NCI-H2081 (cell line): ENCODE measurements at places on chromosomes 6 and 20.

DNA sequence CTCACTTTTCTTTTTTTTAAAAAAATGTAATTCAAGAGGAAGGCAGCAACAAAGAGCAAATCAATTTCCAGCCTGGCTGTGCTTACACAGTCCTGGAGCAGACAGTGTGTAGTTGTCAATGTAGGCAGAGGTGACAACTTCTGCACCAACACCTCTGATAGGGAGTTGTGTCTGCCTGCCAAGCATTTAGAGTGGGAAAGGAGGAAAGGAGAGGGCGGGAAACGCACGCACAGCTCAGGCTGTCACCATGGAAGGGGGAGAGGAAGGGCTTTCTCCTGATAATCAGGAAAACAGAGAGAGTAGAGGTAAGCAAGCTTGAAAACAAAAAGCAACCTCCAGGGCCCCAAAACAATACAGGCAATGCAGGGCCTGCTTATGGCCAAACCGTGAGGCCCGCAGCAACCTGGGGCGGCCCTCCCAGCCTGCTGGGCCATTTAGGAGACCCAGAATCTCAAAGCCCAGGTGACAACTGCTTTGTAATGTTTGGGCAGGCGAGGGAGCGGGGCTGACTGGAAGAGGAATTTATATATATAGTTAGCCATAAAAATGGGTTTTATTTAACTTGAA is 41.5 kb upstream of the GFOD1 start:
- no peak for DNase-seq

DNA sequence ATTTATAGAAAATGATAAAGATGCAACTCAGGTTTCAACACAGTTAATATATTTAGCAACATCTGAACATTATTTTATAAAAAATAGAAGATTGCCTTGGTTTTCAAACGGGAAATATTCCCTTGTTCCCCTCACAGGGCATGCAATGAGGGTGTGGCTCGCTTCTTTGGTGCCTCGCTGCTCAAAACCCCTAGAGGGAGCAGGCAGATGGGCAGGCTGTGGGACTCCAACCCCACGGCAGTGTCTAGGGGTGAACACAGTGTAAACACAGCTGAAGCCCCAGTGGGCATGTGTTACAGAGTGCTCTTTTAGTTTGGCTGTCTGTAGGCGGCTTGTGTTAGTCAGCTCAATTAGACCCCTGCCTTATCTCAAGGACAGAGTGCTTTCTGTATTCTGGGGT is 560.8 kb upstream of the IMPG1 start:
- DNase-seq = peak; percentile 3

DNA sequence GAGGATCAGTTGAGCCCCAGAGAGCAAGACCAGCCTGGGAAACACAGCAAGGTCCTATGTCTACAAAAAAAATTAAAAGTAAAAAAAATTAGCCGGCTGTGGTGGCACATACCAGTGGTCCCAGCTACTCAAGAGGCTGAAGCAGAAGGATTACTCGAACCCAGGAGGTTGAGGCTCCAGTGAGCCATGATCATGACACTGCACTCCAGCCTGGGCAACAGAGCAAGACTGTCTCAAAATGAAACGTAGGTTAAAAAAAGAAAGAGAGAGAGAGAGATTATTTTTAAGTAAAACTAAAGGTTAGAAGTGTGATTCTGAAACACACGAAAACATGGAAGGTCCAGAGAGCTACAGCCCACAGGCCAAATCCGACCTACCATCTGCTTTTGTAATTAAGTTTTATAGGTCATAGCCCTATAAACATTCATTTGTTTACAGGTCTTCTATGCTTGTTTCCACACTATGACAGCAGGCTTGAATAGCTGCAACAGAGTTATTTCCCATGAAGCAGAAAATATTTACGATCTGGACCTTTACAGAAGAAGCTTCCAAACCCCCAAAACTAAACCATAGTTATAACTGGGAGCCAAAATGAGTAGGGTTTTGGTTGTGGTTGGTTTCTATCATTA is 279.7 kb downstream of the GMDS start:
- DNase-seq = no peak

DNA sequence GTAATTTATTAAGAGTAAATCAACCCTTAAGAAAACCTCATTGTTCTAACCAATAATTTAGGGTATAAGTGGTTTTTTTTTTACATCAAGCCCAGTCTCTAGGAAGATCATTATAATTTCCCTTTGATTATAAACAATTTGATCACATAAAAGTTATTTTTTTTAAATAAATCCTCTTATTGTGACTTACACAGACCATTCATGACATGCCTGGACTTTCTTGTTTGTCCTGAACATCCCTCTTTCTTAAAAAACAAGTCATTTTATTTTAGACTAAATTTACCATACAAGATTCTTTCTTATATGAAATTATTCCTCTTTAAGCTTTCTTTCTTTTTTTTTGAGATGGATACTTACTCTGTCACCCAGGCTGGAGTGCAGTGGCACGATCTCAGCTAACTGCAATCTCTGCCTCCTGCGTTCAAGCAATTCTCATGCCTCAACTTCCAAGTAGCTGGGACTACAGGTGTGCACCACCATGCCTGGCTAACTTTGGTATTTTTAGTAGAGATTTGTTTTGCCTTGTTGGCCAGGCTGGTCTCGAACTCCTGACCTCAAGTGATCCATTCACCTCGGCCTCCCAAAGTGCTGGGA is 53.6 kb upstream of the AGPAT4 start:
- no peak for DNase-seq

DNA sequence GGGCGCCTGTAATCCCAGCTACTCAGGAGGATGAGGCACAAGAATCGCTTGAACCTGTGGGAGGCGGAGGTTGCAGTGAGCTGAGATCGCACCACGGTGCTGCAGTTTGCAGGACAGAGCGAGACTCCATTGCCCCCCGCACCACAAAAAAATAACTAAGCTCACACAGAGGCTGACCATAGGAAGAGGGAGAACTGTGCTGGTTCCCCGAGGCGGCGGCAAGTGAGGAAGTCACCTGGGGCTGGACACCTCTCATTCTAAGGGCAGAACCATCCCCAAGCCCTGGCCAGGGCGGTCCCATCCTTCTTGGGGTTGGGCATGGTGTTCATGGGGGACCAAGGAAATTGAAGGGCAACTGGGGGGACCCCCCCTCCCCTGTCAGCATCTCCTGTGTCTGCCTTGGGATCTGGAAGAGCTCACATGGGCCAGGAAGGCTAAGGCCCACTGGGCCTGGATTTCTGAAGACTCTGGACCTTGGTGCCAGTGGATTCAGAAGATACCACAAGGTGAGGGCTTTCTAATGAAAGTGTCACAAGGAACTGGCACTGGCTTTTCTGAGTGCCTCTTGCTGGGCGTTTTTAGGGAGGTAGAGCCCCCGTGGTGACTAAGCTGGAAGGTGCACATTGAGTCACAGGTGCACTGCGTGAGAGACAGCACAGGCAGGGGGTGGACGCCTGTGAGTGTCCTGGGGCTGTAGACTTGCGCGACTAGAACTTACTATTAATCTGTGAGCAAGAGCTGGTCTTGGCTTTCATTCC is 11.5 kb downstream of the IRF4 start:
- no peak for DNase-seq

DNA sequence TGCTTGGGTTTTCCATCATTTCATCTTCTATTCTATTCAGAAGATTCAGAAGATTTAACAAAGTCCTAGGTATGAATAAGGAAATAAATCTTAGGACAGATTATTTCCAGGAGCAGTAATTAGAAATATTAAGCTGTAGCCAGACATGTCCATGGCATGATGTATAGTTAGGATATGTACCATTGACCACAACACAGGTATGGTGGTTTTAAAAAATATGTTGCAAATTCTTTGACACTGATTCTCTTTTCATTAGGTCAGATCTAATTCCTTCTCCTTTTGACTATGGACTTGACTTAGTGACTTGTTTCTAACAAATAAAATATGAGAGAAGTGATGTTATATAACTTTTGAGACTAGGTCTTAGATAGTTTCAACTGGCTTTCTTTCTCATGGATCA is 23.5 kb upstream of the PDE7B start:
- DNase-seq = no peak

DNA sequence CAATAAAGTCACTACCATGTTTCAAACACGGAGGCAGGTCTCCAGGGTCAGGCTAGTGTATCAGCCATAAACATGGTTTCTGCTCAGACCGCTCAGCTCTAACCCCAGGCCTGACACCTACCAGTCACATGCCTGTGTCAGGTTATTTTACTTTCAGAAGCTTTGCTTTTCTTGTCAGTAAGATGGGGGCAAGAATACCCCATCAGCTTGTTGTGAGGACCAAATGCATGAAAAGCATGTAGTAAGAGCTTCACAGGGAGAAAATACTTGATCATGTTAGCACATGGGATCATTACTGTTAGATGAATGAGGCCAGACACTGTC is 65.2 kb upstream of the PIM1 start:
- no peak for DNase-seq

DNA sequence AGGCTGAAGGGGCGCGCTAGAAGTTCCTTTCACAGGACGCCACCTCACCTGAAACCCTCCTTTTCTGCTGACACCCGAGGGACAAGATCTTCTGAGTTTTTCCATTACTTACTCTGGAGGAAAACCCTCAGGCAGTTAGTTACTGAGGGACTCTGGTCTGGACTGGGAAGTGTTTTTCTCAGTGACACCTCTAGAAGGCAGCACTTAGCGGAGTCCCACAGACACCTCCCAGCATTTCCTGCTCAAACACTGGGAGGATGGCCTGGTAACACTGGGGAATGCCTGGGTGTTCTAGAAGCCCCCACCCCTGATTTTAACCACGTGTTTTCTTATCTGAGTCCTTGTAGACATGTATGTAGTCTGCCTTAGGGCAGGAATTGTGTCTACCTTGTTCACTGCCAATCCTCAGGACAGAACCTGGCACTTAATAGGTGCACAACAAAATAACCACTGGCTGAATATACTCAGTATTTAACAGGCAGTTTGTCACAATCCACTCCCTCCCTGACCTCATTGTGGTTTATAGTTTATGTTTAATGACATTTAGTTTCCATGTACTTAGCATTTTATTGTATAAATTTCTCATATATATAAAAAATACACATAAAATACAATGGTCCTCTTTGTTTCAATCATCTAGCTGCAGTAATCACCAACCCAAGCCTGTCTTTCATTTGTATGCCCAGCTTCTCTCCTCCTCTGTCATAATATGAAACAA is 4.8 kb downstream of the GSTA3 start:
- DNase-seq = no peak

- no peak for DNase-seq
Measured at GRCh38 chr6:161486361-161487216, 212.7 kb upstream of the AGPAT4 start.

- DNase-seq = no peak
Measured at GRCh38 chr20:1345030-1345755, 16.3 kb upstream of the SDCBP2 start.

DNA sequence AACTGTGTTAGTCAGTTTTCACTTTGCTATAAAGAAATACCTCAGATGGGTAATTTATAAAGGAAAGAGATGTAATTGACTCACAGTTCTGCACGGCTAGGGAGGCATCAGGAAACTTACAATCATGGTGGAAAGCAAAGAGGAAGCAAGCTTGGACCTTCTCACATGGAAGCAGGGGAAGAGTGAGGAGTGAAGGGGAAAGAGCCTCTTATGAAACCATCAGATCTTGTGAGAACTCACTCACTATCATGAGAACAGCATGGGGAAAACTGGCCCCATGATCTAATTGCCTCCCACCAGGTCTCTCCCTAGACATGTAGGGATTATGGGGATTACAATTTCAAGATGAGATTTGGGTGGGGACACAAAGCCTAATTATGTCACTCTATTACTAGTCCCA is 41.3 kb upstream of the PLAGL1 start:
- no peak for DNase-seq

- DNase-seq = no peak
Measured at GRCh38 chr6:163496205-163496604, 81.7 kb downstream of the QKI start.

DNA sequence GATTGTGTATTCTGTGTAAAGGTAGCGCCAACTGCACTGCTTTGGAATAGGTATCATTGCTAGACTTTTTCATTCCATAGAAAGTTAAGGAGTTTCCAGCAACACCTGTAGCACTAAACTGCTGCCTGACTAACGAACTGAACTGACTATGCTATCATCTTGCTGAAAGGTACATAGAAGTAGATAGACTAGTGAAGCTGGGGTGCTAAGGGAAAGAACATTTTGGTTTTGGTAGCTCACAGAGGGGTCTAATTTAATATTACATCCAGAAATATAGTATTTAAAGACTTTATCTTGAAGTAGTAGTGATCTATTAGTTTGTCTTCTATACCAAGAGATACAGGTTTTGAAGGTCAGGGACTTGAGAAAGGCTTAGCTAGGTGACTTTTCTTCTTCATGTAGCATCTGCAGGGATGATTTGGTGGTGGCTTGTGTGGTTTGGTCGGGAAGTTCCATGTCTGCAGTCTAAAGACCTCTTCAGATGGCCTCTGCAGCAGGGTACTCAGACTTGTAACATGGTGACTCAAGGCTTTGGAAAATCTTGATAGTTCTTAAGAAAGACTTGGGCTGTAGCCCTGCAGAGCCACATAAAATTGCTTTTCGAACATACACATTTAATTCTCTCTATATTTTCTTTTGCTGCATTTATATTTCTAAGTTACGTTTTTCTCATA is 10.2 kb downstream of the SENP6 start:
- DNase-seq = no peak

GRCh38 chr6:96853083-96853482 is 15.8 kb upstream of the GPR63 start:
- no peak for DNase-seq

GRCh38 chr6:138246650-138247440 is 28.6 kb upstream of the PBOV1 start:
- no peak for DNase-seq

DNA sequence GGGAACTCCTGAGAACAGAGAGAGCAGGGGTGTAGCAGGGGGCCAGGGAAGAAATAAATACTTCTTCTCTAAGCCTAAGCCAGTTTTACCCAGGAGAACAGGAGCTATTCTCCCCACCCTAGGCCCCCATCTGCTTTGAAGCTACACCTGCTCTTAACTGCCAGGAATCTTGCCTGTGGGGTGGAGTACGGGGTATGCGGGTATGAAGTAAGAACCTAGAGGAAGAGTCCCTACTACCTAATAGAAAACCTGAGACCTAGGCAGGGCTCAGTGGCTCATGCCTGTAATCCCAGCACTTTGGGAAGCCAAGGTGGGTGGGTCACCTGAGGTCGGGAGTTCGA is 1.5 kb downstream of the SLC29A1 start:
- no peak for DNase-seq

DNA sequence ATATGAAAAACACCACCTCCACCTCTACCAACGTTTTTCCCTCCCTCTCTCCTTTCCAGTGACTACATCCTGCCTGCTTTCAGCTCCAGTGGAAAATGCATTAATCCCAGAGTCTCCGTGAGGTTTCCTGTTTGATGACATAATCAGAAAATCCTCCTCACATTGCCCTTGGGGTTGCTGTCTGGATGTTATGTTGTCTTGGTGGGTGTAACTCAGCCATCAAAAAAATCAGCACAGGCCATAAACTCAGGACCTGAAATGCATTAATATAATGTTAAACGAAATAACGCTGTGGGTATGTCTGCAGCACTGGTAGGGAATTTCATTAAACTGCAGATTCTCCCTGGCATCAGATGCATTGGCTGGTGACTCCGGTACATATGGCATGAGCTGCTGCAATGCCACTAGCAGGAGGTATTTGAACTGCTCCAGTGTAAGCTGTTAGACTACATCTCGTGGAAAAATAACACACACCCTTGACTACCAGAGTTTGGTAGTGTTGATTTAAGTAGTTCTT is 297.8 kb downstream of the PRL start:
- no peak for DNase-seq
